ENCODE measurements at places on chromosomes 7 and 10.

DNA sequence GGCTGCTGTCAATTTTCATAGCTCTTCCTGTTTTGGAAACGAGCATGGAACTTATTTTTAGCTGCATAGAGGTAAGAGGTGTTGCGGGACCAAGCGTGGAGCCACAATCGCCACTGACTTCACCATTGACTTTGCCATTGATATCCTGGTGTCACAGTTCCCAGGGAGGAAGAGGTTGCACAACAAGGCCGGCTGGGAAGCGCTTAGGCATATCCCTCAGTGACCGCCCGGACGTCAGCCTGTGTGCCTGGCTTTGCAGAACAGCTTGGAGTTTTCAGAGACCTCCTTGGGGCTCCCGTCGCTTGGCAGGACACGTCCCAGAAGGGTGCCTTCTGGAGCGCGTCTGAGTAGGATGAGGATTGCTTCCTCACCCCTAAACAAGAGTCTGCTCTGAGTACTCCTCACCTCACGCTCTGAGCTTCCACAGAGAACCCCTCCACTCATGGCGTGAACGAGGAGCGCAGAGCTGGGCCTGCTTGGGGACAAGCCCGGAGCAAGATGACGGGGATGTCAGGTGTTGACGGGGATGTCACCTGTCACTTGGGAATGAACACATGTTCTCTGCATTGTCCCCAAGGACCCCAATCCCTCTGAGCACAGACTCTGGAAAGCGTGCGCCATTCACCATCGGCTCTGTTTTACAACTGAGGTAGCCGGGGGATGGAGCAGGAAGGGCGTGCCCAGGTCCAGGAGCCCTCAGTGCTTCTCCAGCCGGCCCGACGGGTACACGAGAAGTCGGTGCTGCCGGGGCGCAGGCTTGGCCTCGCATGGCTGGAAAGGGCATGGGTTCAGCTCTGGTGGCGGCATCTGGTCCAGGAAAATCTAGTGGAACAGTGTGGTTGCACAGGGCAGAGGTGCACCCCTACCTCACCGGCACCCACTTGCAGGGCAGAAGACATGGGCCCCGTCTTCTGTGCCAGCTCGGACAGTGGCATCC is 192.3 kb upstream of the SHH start:
- no peak for DNase-seq

- no peak for DNase-seq
Observed at GRCh38 chr7:103851357-103851756, 138.1 kb downstream of the RELN start.

- DNase-seq = no peak
Observed at GRCh38 chr7:146375170-146375569, 258.6 kb downstream of the CNTNAP2 start.

DNA sequence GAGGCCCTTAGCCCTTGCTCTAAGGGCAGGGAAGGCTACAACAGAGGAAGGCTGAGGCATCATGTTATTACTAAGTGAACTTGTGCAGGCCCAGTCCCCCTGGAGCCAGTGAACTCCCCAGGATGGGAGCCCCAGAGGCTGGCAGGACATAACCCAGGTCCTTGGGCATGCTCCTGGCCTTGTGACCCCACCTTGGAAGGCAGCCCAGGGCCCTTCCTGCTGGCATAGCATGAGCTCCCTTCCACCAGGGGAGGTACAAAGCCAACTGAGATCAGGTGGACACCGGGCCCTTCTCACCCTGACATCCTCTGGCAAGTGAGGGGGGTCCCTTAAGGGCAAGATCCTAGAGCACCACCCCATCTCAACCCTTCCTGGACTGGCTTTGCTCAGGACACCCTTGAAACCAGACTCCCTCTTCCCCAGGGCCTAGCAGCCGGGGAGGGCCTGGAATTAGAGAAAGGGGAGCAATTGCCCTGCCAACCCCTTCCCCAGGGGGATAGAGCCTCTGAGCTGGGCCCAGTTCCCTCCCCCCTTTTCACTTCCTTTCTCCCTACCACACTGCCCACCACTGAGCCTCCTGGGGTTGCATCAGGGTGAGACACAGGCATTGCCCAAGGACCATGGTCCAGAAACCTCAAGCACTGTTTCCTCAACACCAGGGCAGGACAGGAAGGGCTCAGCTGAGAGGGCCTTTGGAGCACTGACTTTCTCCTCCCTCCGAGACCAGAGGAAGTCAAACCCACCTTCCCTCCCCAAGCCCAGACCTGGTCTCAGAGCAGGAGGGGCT is 1.8 kb upstream of the VSIR start:
- DNase-seq = no peak

GRCh38 chr7:132654150-132654549 is 77.9 kb upstream of the PLXNA4 start:
- no peak for DNase-seq

DNA sequence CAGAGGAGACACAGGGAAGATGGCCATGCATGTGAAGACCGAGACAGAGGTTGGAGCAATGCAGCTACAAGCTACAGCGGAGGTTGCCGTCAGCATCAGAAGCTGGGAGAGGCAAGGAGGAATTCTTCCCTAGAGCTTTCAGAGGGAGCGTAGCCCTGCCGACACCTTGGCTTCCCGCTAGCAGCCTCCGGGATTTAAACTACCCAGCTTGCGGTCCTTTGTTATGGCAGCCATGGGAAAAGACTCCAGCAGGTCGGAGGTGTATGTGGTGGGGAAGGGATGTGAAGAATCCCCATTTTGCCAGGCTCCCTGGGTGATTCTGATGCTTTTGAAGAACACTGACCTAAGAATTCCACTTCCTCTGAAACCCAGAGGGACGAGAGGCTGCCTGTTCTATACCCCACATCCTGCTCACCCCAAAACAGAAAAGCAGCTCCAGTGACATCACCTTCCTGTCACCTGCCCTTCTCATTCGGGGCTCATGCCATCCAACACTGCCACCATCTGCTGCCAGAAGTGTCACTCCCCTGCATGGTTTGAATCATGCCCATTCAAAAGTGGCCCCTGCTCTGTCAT is 3.3 kb upstream of the SEPHS1 start:
- no peak for DNase-seq

GRCh38 chr7:141053626-141054025 is 20.2 kb upstream of the TMEM178B start:
- DNase-seq = peak; percentile 36

DNA sequence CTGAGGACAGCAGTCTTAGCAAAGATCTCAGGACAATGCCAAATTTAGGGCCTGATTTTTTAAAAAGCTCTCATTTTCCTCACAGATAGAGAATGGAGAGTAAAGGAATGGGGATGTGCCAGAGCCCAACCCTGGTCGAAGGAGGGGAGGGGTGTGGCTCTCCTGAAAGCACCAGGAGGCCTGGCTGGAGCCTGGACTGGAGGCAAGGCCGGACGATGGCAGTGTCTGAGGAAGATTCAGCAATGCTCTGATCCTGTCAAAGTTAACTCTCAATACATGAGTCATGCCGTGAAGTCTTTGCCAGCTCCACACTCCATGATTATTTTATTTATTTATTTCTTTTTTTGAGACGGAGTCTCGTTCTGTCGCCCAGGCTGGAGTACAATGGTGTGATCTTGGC is 108.3 kb downstream of the UPF2 start:
- DNase-seq = no peak

DNA sequence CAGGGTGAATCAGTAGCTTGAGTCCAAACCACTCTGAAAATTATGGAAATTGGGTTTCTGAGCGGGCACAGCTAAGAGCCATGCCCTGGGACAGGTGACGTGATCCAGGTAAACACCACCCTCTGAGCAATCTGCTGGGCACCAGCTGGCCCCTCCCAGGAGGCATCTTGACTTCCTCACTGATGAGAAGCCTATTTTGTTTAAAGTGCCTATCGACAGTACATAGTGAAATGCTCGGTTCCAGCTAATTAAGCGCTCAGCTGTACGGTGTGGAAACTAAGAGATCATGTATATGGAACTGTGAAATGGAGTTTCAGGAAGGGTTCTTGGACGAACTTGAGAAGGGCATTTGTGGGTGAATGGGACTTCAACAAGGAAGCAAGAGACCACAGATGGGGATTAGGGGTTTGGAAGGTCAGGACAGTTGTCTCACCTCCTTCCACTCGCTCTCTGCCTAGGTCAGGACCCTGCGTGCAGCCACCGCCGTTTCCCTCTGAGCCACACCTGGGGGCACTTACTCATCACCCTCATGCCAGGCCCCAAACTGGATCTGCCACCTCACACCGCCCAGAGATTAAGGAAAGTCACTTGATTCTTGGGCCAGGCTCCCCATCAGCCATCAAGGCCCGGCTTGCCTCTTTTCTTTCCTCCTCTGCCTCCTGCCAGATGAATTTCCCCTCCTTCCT is 3.2 kb downstream of the ITPRIP start:
- DNase-seq = peak; percentile 25

GRCh38 chr7:50166997-50167965 is 74.2 kb upstream of the ZPBP start:
- DNase-seq = no peak

- DNase-seq = no peak
Observed at GRCh38 chr10:1928606-1929005, 191.3 kb upstream of the ADARB2 start.

DNA sequence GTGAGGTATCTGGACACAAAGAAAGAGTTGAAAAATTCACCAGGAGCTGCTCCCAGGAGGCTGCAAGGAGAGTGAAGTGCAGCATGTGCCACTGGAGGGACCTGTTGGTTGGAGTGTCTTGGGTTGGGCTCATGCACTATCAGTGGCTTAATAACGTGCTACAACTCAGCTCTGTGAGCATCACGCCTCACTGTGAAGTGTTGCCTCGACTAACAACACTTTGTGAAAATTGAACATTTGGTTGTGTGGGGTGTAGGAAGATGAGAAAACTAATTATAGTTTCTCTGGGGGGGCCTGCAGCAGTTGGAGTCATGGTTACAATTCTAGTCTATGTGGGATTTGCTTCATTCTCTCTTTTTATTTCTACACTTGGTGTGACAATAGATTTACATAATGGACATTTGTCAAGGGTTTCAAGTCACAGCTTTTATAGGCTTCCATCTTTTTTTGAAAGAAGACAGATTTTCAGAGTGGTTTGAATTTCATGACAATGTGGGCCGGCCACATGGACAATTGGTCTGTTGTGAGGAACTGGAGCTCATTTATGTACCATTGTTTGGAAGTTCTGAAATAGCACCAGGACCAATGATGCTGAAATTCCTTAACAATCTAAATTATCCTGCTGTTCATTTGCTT is 121.3 kb downstream of the RAMP3 start:
- DNase-seq = no peak

DNA sequence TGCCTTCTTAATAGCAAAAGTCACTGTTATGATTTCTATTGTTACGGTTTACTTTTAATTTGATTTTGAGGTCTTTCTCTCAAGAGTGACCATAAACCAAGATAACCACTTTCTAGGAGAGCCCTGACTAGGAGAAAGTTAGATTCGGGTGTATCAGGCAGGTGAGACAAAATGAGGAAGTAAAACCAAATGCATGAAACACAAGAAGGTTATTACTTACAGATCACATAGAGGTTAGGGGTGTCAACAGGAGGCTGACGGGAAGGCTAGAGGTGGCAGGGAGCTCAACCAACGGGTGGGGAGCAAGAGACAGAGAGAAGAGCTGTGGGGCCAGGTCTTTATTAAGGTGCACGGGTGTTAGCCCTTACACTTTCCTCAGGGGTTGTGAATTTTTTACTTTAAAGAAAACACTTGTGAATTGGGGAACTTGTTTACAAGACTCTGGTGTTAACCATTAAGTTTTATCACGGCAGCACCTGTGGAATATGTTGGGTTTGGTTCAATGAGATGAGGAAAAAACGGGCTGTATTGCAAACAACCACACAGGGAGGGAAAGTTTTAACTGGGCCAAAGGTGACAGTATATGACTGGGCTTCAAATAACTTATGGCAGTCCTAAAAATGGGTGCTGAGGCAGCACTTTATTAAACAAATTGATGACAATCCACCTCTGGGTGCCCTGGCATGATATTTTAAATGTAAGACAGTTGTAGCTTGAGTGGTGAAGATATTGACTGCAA is 154.9 kb downstream of the SDHAF3 start:
- DNase-seq = no peak

GRCh38 chr7:77222065-77222464 is 22.4 kb upstream of the FGL2 start:
- DNase-seq = no peak

- no peak for DNase-seq
Observed at GRCh38 chr7:7565746-7566650, 686 bp upstream of the MIOS start.

- DNase-seq = no peak
Observed at GRCh38 chr10:93573051-93573909, 6.8 kb downstream of the FFAR4 start.

DNA sequence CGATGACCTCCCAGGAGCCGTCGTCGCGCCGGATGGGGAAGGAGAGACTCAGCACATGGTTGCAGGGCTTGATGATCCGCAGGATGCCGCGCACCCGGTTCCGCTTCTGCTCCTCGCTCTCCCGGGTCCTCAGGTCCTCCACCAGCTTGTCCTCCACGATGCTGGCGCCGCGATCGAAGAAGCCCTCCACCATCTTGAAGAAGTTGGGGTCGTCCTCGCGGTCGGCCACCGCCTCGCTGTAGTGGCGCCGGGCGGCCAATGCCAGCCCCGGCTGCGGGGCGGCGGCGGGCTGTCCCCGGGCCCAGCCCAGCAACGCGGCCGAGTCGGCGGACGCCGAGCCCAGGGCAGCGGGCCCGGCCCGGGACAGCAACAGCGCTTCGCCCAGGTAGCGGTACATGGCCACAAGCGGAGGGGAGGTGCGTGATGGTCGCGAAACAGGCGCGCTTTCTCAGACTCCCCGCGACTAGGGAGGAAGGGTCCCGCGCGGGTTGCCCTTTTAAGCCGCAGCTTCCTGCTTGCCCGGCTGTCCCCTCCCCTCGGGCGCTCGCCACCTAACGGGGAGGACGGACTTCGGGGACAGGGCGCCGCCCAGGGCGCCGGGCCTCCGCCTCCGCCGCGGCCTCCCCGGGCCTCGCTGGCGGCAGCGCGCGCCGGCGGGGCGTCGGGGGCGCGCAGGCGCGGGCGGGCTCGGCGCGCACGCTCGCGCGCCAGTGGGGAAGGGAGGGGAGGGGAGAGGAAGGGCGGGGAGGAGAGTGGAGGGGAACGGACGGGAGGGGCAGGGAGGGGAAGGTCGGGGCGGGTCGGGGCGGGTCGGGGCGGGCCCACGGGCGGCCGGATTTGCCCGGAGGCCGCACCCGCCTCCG is at the start of the genes GLUD1 and SHLD2:
Gene GLUD1 (minus strand): TSS at position 471 of the 863 bp plus-strand sequence. CDS start 74 bp downstream, at position 397.
Gene SHLD2 (plus strand): TSS at position 834 of the 863 bp plus-strand sequence. CDS start 56,149 bp downstream, outside the sequence.
- DNase-seq = no peak

DNA sequence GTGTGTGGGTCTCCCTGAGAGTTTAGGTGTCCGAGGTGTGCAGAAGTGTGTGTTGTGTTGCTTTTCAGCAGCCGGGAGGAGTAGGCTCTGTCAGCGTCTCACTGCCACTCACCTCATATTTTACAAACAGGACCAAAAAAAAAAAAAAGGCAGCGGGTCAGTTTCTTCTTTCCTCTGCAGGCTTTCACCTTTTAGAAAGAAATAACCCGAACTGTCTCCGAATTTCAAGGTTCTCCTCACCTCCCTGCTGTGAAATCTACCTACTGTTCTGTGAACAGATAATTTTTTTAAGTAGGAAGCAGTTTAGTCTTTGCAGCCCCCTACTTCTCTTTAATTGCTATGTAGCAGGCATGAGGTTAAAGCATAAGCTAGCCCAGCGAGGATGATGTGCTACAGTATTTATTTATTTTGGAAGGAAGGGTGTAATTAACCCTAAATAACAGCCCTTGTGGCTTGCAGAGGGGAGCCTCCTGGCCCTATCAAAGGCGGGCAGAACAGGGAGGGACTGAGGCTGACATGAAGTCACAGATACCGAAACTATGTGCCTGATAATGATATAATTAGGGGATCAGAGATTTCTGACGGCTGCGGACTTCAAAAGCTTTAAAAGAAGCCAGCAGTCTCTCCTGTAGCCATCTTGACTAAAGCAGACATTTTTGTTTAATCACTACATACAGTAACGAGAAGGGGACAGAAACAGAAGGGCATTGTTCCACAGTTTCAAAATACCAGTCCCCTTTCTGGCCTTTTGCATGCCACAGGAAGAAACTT is 1.6 kb downstream of the BAMBI start:
- DNase-seq = no peak
